ENCODE measurements at places on chromosomes 4 and X. TPM values are rescaled to one million over a fixed set of nuclear protein-coding genes. Genes with fewer than 3 reads are reported as not detected.

GRCh38 chrX:110665223-110666002 lies 130.2 kb downstream of the CHRDL1 start:
- DNase-seq = peak; percentile 40
- no peaks in the 10 kb centered on the region for H3K4me1 ChIP-seq
- H3K4me3 ChIP-seq = no peak overlapping the region
- H3K27ac ChIP-seq = no peak overlapping the region
- peaks cover 15% of the 10 kb centered on the region for H3K27me3 ChIP-seq
- H3K36me3 ChIP-seq = no peaks in the 10 kb centered on the region

GRCh38 chrX:40808203-40808602 lies 72.9 kb upstream of the MED14 start:
- no peaks in the 10 kb centered on the region for H3K4me1 ChIP-seq
- DNase-seq = no peak
- H3K4me3 ChIP-seq = no peak overlapping the region

DNA sequence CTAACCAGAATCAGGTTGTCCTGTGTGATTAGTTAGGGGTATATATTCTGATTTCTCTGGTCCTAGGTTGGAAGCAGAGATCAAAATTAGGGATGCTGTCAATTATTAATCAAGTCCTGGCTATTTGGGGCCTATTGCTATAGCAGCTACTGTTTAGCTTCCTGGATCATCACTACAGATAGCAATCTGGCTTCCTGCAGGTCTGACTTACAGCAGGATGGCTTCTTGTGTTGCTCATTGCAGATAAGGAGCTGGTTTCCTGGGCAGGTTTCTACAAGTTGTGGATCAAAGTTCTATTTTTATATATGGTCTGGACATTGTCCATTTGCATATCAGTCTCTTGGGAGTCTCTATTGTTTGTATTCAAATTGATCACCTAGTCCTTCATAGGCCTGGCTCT lies 57.7 kb upstream of the C4orf54 start:
- peaks cover 2% of the 10 kb centered on the region for H3K4me1 ChIP-seq
- no peak overlapping the region for H3K4me3 ChIP-seq

DNA sequence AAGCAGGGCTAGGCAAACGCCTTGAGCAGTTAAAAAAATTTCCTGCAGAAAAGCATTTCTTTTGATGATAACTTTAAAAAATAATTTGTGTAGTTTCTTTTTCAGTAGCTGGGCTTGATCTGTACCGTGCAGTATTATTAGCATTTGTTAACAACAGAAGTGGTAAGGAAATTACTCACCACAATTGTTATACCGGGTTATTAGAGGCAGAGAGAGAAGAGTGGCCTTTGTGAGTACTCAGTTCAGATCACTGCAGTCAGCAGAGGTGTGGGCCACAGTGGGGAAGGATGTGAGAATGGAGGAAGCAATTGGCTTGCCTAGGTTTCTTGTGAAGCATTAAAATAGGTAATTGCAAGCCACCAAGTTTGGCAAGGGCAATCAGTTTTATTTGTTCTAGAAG lies 14.3 kb upstream of the IL21 start:
- DNase-seq = no peak
- no peaks in the 10 kb centered on the region for H3K4me1 ChIP-seq
- H3K4me3 ChIP-seq = no peak overlapping the region
- H3K36me3 ChIP-seq = no peaks in the 10 kb centered on the region
- H3K27me3 ChIP-seq = peaks cover 3% of the 10 kb centered on the region

- H3K4me1 ChIP-seq = no peaks in the 10 kb centered on the region
- no peaks in the 10 kb centered on the region for H3K36me3 ChIP-seq
- no peak overlapping the region for H3K27ac ChIP-seq
- H3K27me3 ChIP-seq = no peaks in the 10 kb centered on the region
Observed at GRCh38 chr4:177386278-177386815, 55.9 kb downstream of the AGA start.

LONRF3 gene
- total RNA-seq = 8.0 TPM

DNA sequence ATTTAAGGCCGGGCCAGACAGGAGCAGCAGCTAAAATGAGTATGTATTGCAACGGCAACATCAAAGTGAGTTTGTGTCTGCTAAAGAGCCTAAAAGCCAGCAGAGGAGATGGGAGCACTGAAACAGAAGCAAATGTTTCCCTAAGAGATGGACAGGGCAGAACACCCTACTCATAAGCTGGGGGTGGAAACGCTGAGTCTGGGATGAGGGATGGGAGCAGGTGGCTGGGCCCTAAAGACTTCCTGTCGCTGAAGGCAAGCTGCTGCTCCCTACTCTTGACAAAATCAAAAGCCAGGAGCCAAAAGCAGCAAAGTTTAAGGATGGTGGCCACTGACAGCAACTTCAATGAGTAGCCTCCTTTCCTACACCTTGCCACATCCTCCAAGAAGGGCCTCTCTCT lies 40.6 kb upstream of the NAP1L5 start:
- H3K36me3 ChIP-seq = peaks cover 24% of the 10 kb centered on the region
- H3K4me3 ChIP-seq = no peak overlapping the region
- no peak overlapping the region for H3K27ac ChIP-seq
- H3K4me1 ChIP-seq = peaks cover 38% of the 10 kb centered on the region

GRCh38 chrX:88136328-88136727 lies 610.7 kb upstream of the CPXCR1 start:
- H3K27me3 ChIP-seq = no peaks in the 10 kb centered on the region
- H3K4me1 ChIP-seq = no peaks in the 10 kb centered on the region
- no peak for DNase-seq
- H3K4me3 ChIP-seq = no peak overlapping the region

DNA sequence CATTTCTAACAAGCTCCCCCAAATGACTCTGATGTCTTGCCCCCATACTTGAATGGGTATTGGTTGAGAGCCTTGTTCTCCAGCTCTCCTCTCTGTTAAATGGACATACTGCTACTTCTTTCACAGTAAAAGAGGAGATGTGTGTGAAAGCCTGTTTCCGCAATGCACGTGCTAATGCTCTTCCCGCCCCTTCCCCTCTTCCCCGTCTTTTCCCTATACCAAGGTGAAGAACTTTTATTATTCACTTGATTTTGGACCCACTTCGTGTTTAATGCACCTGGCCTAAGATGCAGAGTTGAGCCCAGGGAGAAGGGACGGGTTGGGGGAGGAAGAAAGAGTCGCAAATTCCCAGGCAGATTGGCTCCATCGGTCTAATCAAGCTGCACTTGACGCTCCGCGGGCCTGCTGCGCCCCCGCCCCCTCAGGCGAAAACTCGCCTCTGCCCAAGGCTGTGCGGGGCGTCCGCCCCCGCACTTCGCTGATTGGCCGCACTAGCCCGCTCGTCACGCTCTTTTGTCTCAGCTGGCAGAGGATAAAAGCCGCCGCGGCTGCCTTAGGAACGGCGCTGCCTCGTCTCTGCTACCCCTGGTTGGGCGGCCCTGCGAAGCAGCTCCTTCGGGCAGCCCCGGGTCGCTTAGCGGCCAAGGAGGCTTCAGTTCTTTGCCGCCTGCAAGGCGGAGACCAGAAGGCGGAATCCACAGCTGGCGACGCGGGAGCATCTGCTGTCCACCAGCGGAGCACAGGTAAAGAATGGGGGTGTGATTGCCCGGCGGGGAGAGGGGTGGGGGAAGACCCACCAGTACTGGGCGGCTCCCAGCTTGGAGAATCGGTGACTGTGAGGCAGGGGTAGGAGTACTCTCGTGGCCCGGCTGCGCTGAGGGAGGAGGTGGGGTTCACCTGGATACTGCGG lies at the start of gene ZCCHC12:
Gene ZCCHC12, plus strand, starts transcription at position 562 of the 910 bp plus-strand sequence. CDS start 1,421 bp downstream, outside the sequence.
- H3K36me3 ChIP-seq = no peaks in the 10 kb centered on the region
- peak; percentile 76 for DNase-seq
- no peak within 1 kb of the TSS for H3K4me3 ChIP-seq
- H3K27me3 ChIP-seq = peaks cover 15% of the 10 kb centered on the region
- H3K27ac ChIP-seq = no peak within 1 kb of the TSS

GRCh38 chr4:65467068-65467680 lies 203.1 kb downstream of the EPHA5 start:
- no peak overlapping the region for H3K27ac ChIP-seq
- H3K27me3 ChIP-seq = no peaks in the 10 kb centered on the region
- H3K4me3 ChIP-seq = no peak overlapping the region
- no peaks in the 10 kb centered on the region for H3K4me1 ChIP-seq

CFAP299 gene
- total RNA-seq = not detected

CTAG2 gene
- total RNA-seq = not detected

GRCh38 chr4:10129196-10130177 lies 12.9 kb upstream of the WDR1 start:
- no peaks in the 10 kb centered on the region for H3K4me1 ChIP-seq
- no peaks in the 10 kb centered on the region for H3K27me3 ChIP-seq
- H3K36me3 ChIP-seq = no peaks in the 10 kb centered on the region

GRCh38 chrX:133574716-133575115 lies 159.4 kb upstream of the GPC4 start:
- H3K4me1 ChIP-seq = no peaks in the 10 kb centered on the region
- no peaks in the 10 kb centered on the region for H3K27me3 ChIP-seq
- no peaks in the 10 kb centered on the region for H3K36me3 ChIP-seq
- H3K27ac ChIP-seq = no peak overlapping the region
- no peak for DNase-seq

- H3K4me3 ChIP-seq = no peak overlapping the region
- H3K27ac ChIP-seq = no peak overlapping the region
- H3K36me3 ChIP-seq = no peaks in the 10 kb centered on the region
- H3K4me1 ChIP-seq = no peaks in the 10 kb centered on the region
- no peak for DNase-seq
Observed at GRCh38 chr4:138259271-138259670, 17.1 kb upstream of the SLC7A11 start.

- no peaks in the 10 kb centered on the region for H3K27me3 ChIP-seq
- H3K27ac ChIP-seq = no peak overlapping the region
- H3K4me1 ChIP-seq = no peaks in the 10 kb centered on the region
Observed at GRCh38 chr4:153439831-153440230, 26.3 kb upstream of the TMEM131L start.

TMEM35A gene
- 2.1 TPM for total RNA-seq

GRCh38 chr4:13095722-13096121 lies 388.4 kb downstream of the RAB28 start:
- H3K27me3 ChIP-seq = no peaks in the 10 kb centered on the region
- H3K4me1 ChIP-seq = no peaks in the 10 kb centered on the region
- no peak overlapping the region for H3K27ac ChIP-seq
- no peaks in the 10 kb centered on the region for H3K36me3 ChIP-seq

OPRPN gene
- not detected for total RNA-seq

APOO gene
- total RNA-seq = 26.7 TPM

GRCh38 chr4:40446839-40447238 lies 111.7 kb downstream of the CHRNA9 start:
- no peak overlapping the region for H3K27ac ChIP-seq
- DNase-seq = no peak
- no peaks in the 10 kb centered on the region for H3K27me3 ChIP-seq
- H3K4me1 ChIP-seq = no peaks in the 10 kb centered on the region
- H3K36me3 ChIP-seq = peaks cover 5% of the 10 kb centered on the region

- no peak overlapping the region for H3K4me3 ChIP-seq
- no peaks in the 10 kb centered on the region for H3K27me3 ChIP-seq
- H3K36me3 ChIP-seq = no peaks in the 10 kb centered on the region
Observed at GRCh38 chr4:183469285-183469684, 24.8 kb downstream of the CDKN2AIP start.

ARHGAP36 gene
- 0.54 TPM for total RNA-seq

- H3K4me3 ChIP-seq = no peak overlapping the region
- no peaks in the 10 kb centered on the region for H3K36me3 ChIP-seq
- H3K27ac ChIP-seq = no peak overlapping the region
- H3K4me1 ChIP-seq = no peaks in the 10 kb centered on the region
- H3K27me3 ChIP-seq = no peaks in the 10 kb centered on the region
Observed at GRCh38 chrX:132226169-132226568, 6.9 kb upstream of the RAP2C start.

- no peak overlapping the region for H3K4me3 ChIP-seq
- no peak for DNase-seq
- no peaks in the 10 kb centered on the region for H3K36me3 ChIP-seq
- no peaks in the 10 kb centered on the region for H3K27me3 ChIP-seq
Observed at GRCh38 chr4:177489471-177490246, 47.4 kb upstream of the AGA start.

DNA sequence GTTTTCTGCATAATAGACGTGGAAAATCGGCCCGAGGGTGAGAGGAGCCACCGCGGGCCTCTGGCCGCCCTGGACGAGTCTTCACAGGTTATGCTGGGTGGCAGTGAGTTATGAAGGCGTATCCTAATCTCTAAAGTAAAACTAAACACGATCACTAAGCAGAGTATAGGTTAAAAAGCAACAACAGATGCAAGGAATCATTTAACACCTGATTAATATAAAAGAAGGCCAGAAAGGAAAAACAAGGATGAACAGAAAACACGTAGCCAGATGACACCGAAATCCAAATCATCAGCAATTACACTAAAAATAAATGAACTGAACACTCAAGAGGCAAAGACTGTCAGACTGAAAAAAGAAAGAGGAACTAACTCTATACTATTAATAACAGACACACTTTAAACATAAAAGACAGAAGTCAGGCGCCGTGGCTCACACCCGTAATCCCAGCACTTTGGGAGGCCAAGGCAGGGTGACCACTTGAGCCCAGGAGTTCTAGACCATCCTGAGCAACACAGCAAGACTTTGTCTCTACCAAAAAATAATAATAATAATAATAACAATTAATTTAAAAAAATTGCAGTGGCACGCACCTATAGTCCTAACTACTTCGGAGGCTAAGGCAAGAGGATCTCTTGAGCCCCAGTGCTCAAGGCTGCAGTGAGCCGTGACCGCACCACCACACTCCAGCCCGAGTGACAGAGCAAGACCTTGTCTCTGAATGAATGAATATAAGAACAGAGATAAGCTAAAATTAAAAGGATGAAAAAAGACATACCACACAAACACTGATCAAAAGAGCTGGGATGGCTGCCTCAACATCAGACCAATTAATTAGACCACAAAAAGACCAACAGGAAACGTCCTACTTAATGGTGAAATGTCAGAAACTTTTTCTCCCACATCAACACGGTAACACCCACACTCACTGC lies 30.0 kb downstream of the CTBP1 start:
- no peaks in the 10 kb centered on the region for H3K36me3 ChIP-seq
- H3K27me3 ChIP-seq = no peaks in the 10 kb centered on the region
- no peak overlapping the region for H3K27ac ChIP-seq
- peaks cover 5% of the 10 kb centered on the region for H3K4me1 ChIP-seq
- no peak overlapping the region for H3K4me3 ChIP-seq
- DNase-seq = no peak

DNA sequence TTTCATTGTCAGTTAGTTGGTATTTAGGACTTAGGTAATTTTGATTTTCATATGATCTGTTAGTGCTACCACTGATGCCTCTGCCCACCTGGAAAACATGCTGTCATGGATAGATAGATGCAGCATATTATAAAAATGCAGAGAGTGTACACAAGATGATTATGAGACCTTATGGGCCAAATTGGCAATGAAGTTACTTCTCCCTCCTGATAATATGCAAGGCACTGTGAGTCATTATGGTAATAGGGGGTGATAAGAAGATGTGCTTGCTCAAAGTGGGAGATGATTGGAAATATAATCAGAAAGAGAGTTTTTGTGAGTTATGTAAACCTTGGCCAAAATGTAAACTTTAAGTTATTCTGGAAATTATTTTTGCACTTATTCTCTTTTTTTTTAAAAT lies 56.6 kb upstream of the RHOH start:
- DNase-seq = no peak
- no peaks in the 10 kb centered on the region for H3K27me3 ChIP-seq
- no peak overlapping the region for H3K4me3 ChIP-seq
- H3K4me1 ChIP-seq = no peaks in the 10 kb centered on the region
- H3K36me3 ChIP-seq = no peaks in the 10 kb centered on the region

SYTL5 gene
- total RNA-seq = 19.4 TPM

GRCh38 chr4:173134426-173134825 lies 34.2 kb upstream of the GALNT7 start:
- no peaks in the 10 kb centered on the region for H3K27me3 ChIP-seq
- no peak for DNase-seq
- no peak overlapping the region for H3K4me3 ChIP-seq
- H3K4me1 ChIP-seq = no peaks in the 10 kb centered on the region

GRCh38 chr4:18075823-18076433 lies 54.4 kb upstream of the LCORL start:
- peaks cover 4% of the 10 kb centered on the region for H3K27me3 ChIP-seq
- no peaks in the 10 kb centered on the region for H3K4me1 ChIP-seq
- no peak overlapping the region for H3K4me3 ChIP-seq

ERCC6L gene
- 0.14 TPM for total RNA-seq

GIMD1 gene
- total RNA-seq = not detected

ETNPPL gene
- 3.2 TPM for total RNA-seq

SPANXA2 gene
- not detected for total RNA-seq

All from adrenal gland (tissue), 19 donors.